NCI-H69 (cell line): ENCODE measurements at places on chromosomes 2 and 18.

DNA sequence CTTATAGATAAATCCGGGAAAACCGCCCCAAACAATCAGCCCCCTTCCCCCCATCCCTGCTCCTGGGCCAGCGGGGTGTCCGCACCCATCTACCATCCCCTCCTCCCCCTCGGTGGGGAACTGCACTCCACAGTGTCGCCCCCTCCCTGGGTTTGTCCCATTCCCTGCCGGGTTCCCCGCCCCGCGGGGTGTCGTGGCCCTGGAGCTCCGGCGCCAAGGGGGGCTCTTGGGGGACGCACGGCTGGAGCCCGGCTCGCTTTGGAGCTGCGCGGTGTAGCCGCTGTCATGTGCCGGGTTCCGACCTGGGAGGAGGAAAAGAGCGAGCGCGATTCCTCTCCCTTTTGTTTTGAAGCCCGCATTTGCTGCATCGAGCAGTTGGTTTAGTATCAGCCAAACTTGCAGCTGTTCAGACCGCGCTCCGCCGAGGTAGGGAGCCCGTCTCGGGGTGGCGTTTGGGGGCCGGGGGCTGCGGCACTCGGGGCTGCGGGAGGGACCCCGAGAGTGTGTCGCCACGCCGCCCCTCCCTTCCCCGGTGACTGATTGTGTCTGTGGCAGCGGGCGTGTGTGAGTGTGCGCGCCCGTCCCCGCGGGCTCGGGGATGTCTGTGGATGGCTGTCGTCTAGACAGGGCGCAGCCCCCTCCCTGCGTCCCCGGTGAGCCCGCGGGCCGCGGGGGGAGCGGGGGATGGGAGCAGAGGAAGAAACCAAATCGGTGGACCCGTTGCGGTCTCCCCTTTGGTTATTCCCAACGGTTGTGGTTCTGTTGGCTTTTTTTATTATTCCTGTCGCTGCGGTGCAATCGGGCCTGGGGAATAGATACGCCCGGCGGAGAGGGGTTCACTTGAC is 797 bp downstream of the CTIF start:
- DNase-seq: peak; percentile 89

GRCh38 chr2:65165558-65165957 is 35.7 kb upstream of the RAB1A start:
- no peak for DNase-seq

GRCh38 chr2:226155093-226155875 is 644.3 kb downstream of the IRS1 start:
- peak; percentile 94 for DNase-seq

GRCh38 chr2:126658905-126659561 is 3.1 kb downstream of the GYPC start:
- DNase-seq: no peak

DNA sequence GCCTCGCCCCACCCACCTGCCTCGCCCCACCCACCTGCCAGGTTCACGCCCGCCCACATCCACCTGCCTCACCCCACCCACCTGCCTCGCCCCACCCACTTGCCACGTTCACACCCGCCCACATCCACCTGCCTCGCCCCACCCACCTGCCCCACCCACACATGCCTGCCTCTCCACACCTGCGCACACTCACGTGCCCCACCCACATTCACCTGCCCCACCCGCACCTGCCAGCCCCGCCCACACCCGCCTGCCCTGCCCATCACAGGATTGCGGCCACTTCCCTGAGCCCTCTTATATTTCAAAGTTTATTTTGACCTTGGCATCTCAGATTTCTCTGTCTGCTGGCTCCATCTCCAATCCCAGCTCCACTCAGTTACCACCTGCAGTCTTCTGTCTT is 217.5 kb upstream of the SOX11 start:
- peak; percentile 72 for DNase-seq
